ENCODE measurements at places on chromosomes 7 and 10.

- DNase-seq: no peak
These were observed 127.0 kb downstream of the CCDC3 start for GRCh38 chr10:12874501-12874900.

DNA sequence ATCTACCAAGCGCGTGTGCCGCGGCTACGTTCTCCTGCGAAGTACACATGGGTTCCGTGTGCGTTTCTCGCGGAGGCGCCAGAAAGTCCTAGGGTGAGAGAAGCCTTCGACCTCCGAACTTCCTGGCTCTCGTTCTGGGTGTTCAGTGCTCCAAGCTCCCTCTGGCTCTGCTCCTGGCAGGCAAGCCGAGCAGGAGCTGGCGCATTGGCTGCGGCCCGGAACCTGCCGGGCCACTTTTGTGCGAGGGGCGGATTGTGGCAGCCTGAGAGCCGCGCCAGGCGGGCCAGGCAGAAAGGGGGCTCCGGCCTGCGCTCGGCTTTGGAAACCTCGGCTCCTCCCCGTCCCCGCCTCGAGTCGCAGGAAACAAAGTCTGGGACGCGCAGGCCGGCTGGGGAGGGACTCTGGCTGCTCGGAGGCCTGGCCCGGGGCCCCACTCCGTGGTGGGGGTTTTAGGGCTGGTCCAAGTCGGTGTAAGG is 9.6 kb downstream of the EMX2 start:
- DNase-seq: no peak

DNA sequence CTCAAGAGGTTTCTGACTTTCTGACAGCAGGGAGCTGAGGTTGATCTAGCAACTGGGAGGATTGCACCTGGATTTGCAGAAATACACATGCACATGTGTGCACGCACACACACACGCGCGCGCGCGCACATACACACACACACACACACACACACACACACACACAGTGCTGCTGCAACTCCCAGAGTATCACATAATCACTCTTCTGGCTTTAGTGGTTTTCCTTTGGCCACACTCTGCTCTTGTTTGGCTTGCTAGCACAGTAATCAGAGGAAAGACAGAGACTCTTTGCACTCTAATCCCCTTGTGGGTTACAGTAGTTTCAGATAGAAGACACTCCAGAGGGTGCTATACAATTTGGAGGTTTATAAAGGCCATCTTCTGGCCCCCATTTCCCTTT is 705.0 kb downstream of the AUTS2 start:
- DNase-seq: no peak

DNA sequence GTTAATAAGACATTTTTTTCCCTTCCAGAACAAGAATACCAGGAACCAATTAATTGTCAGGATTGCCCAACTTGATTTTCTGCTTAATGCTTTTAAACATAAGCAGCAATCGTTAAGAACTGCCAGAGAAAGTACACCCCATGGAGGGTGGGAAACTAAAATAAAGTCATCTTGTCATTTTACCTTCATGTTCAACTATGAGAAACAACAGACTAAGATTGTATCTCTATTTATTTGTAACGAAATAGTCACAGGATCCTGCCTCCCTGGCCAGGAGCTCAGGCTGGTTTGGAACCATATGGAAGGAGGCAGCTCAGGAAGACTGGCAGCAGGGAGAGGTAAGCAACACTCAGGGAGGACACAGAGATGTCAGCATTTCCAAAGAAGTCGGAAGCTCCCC is 129.6 kb downstream of the TNS3 start:
- DNase-seq: no peak

DNA sequence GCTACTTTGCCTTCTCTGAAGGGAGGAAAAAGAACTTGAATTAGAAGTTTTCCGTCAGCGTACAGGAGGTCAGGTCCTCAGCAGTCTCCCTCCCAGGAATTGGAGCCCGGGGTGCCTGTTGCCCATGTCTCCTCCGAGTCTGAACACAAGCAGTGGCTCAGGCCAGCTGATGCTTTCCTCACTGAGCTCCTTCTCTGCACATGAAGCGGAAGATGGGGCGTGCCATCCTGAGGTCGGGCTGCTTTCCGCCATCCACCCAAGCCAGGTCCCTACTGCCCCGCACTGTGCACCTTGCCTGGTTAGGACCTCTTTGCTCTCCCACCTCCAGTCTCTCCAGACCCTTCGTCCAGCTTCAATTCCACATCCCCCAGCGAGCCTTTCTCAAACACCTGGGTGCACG is 237.5 kb downstream of the CELF2 start:
- no peak for DNase-seq

- no peak for DNase-seq
These were observed 4.2 kb downstream of the FAM53B start for GRCh38 chr10:124739986-124740368.

GRCh38 chr7:90455163-90456030 is 14.0 kb upstream of the PTTG1IP2 start:
- DNase-seq: no peak

- no peak for DNase-seq
These were observed 4.9 kb downstream of the CPA4 start for GRCh38 chr7:130297628-130298543.

DNA sequence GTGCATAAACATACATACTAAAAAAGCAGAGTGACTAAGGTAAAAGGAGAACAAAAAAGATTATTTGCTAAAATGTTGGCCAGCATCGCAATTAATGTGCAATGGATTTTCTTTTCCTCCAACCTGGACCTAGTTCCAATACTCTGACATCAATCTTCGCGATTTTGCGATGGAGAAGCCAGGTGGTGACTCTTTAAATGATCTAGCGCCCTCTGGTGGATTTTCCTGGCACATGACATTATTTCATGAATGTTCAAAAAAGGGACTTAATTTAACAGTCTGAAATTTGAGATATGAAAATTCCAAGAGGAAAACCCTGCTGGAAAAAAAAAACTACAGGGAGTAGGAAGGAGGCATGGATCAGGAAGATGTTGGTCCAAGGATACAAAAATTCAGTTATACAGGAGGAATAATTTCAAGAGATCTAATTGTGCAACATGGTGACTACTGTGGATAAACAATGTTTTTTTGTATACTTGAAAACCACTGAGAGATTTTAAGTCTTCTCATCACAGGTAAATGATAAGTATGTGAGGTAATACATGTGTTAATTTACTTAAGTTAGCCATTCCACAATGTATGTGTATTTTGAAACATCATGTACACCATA is 4.3 kb upstream of the KCNMA1 start:
- DNase-seq: peak; percentile 15

DNA sequence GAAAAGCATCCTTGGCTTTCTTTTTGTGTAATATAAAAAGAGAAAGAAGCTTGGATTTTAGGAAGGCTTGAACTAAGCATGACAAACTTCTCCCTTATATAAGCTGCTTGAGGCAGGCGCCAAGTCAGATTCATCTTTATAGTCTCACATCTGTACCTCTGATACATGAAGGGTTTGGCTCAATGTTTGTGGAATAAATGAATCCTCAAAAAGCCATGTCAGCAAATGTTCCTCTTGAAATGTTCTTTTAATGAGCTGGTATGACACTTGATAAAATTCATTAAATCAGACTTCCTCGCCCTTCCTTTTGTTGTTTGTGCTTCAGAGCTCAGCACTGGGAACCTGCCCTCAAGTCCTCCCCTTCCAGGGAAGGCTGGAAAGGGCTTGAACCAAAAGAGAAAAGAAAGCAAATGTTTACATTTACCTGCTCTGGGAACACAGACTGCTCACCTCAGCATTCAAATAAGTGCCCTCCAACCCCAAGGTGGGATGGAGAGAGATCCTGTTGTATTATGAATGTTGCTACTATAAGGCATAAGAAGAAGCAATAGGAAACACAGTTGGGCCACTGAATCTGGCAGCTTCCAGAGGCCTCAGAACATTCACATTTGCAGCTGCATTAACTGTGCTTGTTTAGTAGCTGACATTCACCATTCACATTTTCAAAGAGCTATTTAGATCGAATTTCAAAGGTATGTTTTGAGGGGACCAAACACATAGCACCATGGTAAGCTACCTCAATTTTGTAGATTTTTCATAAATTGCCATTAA is 212.6 kb downstream of the CACNA2D1 start:
- DNase-seq: no peak
